ENCODE measurements at places on chromosomes 12 and 14.

- peak; percentile 2 for DNase-seq
Measured at GRCh38 chr12:74598819-74599218, 61.2 kb downstream of the ATXN7L3B start.

- no peak for DNase-seq
Measured at GRCh38 chr14:58724206-58724605, 86.4 kb downstream of the DACT1 start.

- no peak for DNase-seq
Measured at GRCh38 chr14:20503898-20504297, 1.4 kb upstream of the RNASE10 start.

- DNase-seq: no peak
Measured at GRCh38 chr14:91068642-91069041, 8.2 kb upstream of the RPS6KA5 start.

All from fibroblast of skin of right biceps (primary cell).